WTC11 (cell line): ENCODE measurements at places on chromosomes 16 and 17.

DNA sequence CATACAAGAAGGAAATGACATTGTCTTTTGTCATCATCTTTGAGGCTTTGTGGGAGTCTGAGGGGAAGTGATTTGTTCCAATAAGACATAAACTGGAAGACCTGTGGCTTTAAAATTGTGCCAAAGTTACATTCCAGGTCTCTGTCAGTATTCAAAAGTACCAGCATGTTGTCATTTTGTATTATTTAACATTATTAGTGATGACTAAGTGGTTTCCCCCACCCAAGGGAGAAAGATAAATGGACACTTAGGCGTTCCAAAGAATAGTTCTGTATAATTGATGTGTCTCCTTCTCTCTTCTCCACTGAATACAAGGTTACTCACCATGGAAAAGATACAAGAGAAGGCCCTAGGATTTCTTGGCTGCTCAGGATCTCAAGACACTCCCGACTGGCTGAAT, 3.8 kb downstream of the CFAP97D1 start:
- no peak for DNase-seq

GRCh38 chr17:20040216-20040615, 31.1 kb downstream of the SPECC1 start:
- DNase-seq, result no peak

DNA sequence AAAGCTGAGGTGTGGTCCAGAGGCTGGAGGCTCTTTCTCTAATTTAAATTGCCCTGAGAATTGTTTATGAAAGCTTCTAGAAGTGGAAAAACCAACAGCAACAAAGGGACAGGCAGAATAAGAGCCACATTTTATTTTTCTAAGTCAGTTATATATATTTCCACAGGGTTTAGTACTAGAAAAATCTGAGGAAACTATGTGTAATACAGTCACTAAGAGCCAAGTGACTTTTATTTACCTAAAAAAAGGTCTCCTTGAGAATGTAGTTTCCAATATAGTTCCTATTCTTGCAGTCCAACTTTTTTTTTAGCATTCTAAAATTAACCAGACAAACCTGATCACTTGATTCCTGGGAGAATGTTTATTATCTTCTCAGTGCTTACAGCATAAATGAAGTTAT, 296.6 kb upstream of the MYOCD start:
- no peak for DNase-seq

- no peak for DNase-seq
Measured at GRCh38 chr17:67124450-67125148, 80.2 kb downstream of the CACNG1 start.

DNA sequence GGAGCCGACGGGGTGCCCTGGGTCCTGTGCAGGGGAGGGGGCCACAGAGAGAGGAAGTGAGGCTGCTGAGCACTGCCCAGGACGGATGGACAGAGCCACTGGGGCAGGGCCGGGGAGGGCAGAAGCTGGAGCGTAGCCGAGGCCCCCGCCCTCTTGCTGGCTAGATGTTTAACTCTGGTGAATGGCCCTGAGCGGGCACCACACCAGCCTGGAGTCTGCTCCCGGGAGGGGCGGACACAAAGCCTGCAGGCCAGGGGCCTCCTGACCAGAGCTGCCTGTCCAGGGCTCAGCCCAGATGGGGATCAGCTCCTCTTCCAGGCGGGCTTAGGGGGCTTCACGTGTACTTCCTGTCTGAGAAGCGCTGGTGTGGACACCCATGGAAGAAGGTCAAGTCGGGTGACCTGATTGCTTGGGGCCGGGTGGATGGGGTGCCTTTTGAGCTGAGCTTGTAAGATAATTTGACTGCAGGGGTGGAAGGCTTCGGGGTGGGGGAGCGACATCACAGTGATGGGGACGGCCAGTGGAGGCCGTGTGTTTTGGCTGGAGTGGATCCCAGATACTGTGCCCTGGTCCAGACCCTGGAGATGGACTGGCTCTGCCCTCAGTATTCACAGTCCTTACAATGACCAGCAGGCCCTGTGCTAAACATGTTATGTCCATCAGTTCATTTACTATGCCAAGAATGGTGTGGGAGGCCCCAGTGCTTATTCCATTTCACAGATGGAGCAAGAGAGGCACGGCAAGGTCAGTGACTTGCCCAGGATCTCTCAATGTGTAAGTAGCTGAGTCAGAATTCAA, 33.7 kb upstream of the CIBAR2 start:
- DNase-seq, result no peak

- no peak for DNase-seq
Measured at GRCh38 chr17:17025621-17026020, 16.6 kb upstream of the MPRIP start.

DNA sequence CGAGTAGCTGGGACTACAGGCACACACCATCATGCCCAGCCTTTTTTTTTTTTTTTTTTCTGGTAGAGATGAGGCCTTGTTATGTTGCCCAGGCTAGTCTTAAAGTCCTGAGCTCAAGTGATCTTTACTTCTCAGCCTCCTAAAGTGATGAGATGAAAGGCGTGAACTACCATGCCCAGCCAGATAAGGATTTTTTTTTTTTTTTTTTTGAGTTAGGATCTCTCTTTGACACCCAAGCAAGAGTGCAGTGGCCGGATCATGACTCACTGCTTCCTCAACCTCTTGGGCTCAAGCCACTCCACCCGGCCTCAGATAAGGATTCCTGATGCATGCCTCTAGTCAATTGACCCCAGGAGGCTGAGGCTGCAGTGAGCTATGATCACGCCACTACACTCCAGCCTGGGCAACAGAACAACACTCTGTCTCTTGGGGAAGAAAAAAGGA, 11.2 kb upstream of the PLEKHG4 start:
- DNase-seq, result no peak
